T-helper 2 cell treated with Interferon-gamma antibody and Interleukin-4, amounts not matched to agents 5 μg/mL and 100 μg/mL, for 36 hours (primary cell): ENCODE measurements at places on chromosomes 1 and 21.

DNA sequence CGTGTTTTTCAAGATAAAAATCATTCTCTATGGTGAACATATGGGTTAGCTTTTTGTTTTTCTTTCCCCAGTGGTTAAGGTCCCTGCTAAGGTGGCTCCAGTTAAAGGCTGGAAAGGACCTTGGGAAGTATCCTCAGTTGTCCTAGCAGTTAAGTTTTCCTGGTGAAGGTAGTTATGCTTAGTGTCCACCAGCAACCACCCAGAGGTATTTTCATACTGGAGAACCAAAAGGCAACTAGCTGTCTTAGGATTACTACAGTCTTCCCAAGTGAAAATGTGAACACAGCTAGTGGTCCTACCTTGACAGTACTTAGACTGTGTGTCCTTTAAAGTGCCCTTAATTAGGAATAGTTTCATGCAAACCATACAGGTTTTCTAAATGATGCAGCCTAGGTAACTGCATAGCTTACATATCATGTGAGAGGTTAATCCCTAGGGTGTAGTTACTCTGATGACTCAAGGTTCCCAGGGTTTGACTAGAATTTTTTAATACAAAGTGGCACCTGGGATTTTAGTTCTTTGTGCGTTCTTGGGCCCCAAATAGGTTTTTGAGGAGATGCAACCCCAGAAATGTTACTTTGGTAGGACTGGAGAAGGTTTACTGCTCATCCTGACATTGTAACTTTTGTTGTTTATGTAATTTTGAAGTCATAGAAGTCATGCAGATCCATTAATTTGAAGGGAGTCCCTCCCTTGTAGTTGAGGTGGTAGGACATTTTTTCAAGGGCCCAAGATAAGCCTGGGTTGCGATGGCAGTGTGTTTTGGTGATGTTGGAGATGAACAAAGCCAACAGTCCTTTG, 36.5 kb downstream of the YY1AP1 start:
- DNase-seq, result no peak
- no peak overlapping the region for H3K4me3 ChIP-seq
- H3K4me1 ChIP-seq, result peaks cover 2% of the 10 kb centered on the region
- H3K27me3 ChIP-seq, result peaks cover 10% of the 10 kb centered on the region
- H3K27ac ChIP-seq, result no peak overlapping the region
- no peaks in the 10 kb centered on the region for H3K36me3 ChIP-seq

DNA sequence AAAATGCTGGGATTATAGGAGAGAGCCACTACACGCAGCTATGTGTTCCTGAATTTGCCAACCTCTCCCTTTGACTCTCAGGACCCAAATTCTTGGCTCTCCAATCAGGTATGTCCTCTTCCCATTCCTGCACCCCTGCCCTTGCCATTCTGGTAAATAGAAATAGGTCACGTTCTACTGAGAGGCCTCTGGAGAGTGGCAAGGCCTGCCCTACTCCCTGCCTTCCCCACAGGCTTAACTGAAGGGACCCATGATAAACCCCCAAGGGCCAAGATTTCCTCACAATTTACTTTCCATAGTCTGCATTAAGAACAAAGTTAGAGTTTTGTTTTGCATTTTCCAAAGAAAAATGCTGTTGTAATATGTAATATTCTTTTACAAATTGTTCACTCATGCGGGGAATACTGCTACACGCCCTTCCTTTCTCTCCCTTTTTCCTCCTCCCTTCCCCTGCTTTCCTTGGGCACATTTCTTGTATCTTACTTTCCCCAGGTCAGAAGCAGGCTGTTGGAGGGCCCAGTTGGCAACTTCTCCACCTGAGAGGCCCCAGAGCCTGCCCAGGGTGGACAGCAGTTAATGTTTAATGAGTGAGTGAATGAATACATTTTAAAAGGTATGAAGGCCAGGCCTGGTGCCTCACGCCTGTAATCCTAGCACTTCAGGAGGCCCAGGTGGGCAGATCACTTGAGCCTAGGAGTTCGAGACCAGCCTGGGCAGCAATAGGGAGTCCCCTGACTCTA, 33.9 kb upstream of the PUM1 start:
- no peaks in the 10 kb centered on the region for H3K36me3 ChIP-seq
- H3K4me1 ChIP-seq, result peaks cover 1% of the 10 kb centered on the region
- H3K27me3 ChIP-seq, result no peaks in the 10 kb centered on the region
- no peak overlapping the region for H3K4me3 ChIP-seq

DNA sequence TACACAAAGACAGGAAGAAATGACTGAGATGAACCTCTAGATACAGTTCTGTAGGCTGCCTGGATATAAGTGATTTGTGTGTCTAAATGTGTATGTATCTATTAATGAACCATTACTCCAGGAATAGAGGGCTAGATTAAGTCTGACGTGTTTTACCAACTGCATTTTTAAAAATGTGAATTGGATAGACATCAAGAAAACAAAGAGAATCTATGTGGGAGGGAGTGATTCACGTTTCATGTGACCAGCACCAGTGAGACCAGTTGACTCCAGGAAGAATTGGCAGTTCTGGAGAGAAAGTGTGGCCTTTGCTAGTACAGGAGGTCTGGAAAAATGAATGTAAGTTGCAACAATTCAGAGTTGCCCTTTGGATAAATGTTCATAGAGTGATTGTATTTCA, 53.4 kb upstream of the RGS21 start:
- DNase-seq, result no peak
- no peak overlapping the region for H3K4me3 ChIP-seq
- H3K36me3 ChIP-seq, result no peaks in the 10 kb centered on the region
- no peaks in the 10 kb centered on the region for H3K27me3 ChIP-seq
- H3K4me1 ChIP-seq, result no peaks in the 10 kb centered on the region
- H3K27ac ChIP-seq, result no peak overlapping the region

GRCh38 chr1:164311377-164311776, 247.6 kb upstream of the PBX1 start:
- H3K4me3 ChIP-seq, result no peak overlapping the region
- H3K4me1 ChIP-seq, result no peaks in the 10 kb centered on the region
- no peak overlapping the region for H3K27ac ChIP-seq
- H3K27me3 ChIP-seq, result no peaks in the 10 kb centered on the region

DNA sequence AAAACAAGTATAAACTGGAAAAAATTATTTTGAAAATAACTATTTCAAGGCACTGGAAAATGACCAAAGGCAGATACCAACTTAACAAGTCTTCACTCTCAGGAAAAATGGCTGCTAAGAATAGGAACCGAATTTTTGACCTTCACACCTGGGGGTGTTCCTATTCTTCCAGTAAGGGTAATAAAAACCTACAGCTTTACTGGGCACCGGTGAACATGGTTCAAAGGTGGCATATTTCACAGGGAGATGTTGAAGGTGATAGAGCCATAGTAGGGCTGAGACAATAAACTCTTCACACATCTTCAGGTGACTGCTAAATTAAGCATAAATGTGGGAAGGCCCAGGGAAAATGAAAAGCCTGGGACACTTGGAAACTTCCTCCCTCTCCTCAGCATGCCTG, 65.4 kb upstream of the IFFO2 start:
- no peak overlapping the region for H3K4me3 ChIP-seq
- no peaks in the 10 kb centered on the region for H3K4me1 ChIP-seq
- H3K27ac ChIP-seq, result no peak overlapping the region
- DNase-seq, result no peak
- H3K27me3 ChIP-seq, result peaks cover 2% of the 10 kb centered on the region

DNA sequence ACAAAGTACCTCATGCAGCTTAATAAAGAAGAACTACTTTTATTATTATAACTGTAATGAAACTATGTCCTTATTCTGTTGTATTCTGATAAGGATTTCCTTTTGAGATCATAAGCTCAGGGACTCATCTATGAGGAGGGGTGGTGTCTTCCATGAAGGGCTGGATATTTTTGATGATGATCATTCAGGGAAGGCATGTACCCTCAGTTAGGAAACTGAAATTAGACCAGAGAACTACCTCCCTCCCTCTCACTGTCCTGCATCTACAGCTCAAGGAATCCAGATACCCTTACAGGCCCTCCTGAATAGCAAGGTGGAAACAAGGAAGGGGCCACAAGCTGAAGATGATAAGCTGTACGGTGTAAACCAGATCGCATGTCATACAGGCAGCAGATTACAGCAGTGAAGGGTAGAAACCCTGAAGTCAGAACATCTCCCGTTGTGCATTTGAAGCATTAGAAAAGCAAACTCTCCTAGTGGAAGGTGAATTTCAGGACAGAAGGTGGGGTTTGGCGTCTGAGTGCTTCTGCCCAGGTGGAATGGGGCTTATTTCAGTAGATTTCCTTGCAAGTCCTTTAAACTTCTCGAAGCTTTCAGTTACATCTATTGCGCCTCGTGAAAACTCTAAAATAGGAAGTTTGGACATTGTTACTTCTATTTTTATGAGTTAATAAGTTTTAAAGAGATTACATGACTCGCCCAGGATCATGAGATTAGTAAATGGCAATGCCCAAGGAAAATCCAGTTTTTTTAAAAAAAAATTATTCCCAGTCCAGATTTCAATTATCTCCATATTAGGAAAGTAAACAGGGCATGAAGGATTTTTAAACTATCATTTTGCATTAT, 101.1 kb upstream of the HNRNPU start:
- H3K27me3 ChIP-seq, result no peaks in the 10 kb centered on the region
- H3K36me3 ChIP-seq, result no peaks in the 10 kb centered on the region
- DNase-seq, result no peak
- no peak overlapping the region for H3K27ac ChIP-seq
- no peak overlapping the region for H3K4me3 ChIP-seq

DNA sequence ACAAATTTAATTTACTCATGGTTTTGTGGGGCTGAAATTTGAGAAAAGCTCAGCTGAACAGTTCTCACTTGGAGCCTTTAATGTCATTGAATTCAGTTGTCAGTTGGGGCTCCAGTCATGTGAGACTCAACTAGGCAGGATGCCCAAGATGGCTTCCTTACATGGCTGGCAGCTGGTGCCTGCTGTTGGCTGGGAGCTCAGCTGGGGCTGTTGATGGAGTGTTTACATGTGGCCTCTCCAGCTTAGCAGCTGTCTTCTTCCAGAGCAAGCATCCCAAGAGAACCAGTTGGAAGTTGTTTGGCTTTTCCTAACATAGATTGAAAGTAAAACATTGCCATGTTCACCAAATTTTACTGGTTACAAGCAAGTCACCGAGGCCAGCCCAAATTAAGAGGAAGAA, 81.8 kb upstream of the KCNA3 start:
- no peak overlapping the region for H3K4me3 ChIP-seq
- H3K27ac ChIP-seq, result no peak overlapping the region
- peaks cover 59% of the 10 kb centered on the region for H3K27me3 ChIP-seq
- H3K4me1 ChIP-seq, result no peaks in the 10 kb centered on the region

DNA sequence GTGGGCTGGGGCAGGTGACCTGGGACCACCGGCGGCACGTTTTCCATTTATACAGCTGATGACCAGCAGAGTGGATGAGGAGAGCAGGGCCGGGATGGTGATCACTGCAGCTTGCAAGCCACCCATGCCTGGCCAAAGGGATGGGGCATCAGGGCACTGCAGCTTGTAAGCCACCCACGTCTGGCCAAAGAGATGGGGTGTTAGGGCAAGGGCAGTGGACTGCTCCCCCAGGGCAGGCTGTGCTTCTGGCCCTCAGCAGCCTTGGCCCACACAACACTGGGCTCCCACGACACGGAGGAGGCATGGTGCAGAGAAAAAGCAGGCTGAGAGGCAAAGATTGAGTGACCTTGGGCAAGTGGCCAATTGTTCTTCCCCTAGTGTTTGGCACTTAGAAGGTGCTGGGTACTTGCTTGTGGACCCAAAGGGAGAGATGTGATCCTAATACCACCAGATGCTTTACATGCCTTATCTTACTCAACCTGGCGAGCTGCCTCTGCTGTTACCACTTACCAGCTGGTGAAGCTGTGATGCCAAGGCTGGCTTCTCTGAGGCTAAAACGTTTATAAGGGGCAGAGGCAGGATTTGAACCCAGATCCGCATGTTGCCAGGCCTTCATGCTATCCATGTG, 48.3 kb downstream of the TRIM62 start:
- no peaks in the 10 kb centered on the region for H3K27me3 ChIP-seq
- H3K4me3 ChIP-seq, result no peak overlapping the region
- no peak overlapping the region for H3K27ac ChIP-seq
- H3K36me3 ChIP-seq, result peaks cover 7% of the 10 kb centered on the region
- no peak for DNase-seq
- H3K4me1 ChIP-seq, result peaks cover 29% of the 10 kb centered on the region

DNA sequence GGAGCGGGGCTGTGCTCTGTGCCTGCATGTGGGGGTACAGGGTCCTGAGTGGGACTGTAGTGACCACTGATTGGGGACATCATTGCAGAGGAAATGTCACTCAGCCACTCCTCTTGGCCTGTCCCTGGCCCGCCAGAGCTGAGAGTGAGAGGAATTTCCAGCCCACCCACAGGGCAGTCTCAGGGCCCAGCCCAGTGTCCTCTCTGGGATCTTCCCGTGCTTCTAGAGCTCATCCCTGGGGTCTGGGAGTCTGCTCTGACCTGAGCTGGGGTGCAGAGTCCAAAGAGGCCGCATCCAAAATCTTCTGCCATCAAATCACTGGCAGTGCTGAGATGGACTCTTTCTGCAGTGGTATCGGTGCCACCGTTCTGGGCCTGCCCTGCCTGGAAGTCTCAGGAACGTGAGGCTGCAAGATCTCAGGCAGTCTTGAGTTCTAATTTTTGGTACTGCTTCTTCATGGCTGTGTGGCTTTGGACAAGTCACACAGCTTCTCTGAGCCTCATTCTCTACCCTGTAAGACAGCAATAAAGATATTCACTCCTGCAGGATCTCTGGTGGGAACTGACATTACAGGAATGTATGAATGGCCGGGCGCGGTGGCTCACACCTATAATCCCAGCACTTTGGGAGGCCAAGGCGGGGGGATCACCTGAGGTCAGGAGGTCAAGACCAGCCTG, 100.8 kb upstream of the TARDBP start:
- no peak overlapping the region for H3K4me3 ChIP-seq
- no peak for DNase-seq
- H3K27ac ChIP-seq, result no peak overlapping the region
- H3K36me3 ChIP-seq, result no peaks in the 10 kb centered on the region

DNA sequence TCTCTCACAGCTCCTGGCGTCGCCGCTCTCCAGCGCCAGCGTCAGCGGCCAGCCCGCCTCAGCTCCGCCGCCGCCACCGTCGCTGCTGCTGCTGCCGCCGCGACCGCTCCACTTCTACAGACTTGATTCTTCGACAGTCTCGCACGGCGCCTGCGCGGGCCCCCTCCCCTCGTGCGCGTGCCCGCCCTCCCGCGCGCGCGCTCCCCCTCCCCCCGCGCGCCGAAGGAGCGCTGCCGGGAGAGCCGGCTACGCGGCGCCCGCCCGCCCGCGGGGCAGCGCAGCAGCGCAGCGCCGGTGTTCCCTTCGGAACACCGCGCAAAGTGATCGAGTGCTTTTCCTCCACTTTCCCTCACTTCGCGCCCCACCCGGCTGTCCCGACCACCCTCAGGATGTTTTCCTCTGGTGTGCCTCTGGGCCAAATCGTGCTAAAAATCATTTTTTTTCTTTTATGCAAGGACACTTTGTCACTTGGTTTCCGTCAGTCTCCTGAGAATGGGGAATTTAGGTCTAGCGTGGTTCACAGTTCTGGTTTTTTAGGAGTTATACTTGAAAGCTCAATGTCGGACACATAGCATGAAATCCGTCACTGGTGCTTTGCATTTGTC, at the start of gene IRF2BP2:
TSS of gene IRF2BP2 (minus strand) at position 118 of the 605 bp plus-strand sequence. CDS start 684 bp downstream, outside the sequence.
- DNase-seq, result peak; percentile 87
- H3K4me3 ChIP-seq, result peak within 1 kb of the TSS; percentile 89
- H3K4me1 ChIP-seq, result peaks cover 49% of the 10 kb centered on the region
- peaks cover 3% of the 10 kb centered on the region for H3K27me3 ChIP-seq
- H3K36me3 ChIP-seq, result peaks cover 34% of the 10 kb centered on the region

- no peaks in the 10 kb centered on the region for H3K27me3 ChIP-seq
- no peaks in the 10 kb centered on the region for H3K36me3 ChIP-seq
- no peak for DNase-seq
- no peak overlapping the region for H3K27ac ChIP-seq
- no peaks in the 10 kb centered on the region for H3K4me1 ChIP-seq
Measured at GRCh38 chr1:238101923-238102322, 211.2 kb upstream of the ZP4 start.
